ENCODE measurements at places on chromosomes 5 and 9. TPM values are rescaled to one million over a fixed set of nuclear protein-coding genes. Genes with fewer than 3 reads are reported as not detected.

DNA sequence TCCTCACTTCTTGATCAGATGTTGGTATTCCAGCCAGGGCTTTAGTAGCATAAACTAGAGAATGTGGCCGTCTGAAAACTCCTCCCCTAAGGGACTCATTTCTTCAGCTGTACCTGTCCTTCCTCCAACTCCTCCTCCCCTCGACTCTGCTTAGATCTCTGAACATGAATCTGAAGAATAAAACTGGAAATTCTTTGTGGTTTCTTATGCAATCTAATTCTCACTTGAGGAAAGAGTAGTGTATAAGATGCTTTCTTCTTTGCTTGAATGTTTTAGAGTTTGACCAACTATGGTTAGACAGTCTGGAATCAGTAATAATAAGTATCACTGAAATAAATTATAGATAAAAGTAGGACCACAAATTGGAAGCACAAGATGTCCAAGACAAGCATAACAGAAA, 128.5 kb downstream of the LRRC70 start:
- no peak for DNase-seq

The HBEGF gene
- 1.4 TPM for total RNA-seq

The ZNF354B gene
- total RNA-seq: 5.5 TPM

- DNase-seq: no peak
These were observed 78.4 kb downstream of the DROSHA start for GRCh38 chr5:31453522-31453921.

GRCh38 chr9:134989206-134990065, 71.7 kb upstream of the FCN1 start:
- DNase-seq: peak; percentile 35

The MARCOL gene
- total RNA-seq: not detected

The CDX1 gene
- total RNA-seq: not detected

Data from right lobe of liver (tissue), 6 donors.